Hair follicular keratinocyte (primary cell): ENCODE measurements at places on chromosomes 4 and X. TPM values are rescaled to one million over a fixed set of nuclear protein-coding genes. Genes with fewer than 3 reads are reported as not detected.

Gene DGAT2L6
- total RNA-seq, result not detected in 2 replicates

Gene PFKFB1
- total RNA-seq, result 0.27 TPM in 1 of 2 replicates, not detected in the other

Gene ANAPC10
- 19.1 and 20.2 TPM in 2 replicates for total RNA-seq

Gene PDE6B
- 0.11 and 3.3 TPM in 2 replicates for total RNA-seq

Gene TCP11X1
- not detected in 2 replicates for total RNA-seq

Gene ADRA2C
- total RNA-seq, result 0.70 TPM in 1 of 2 replicates, not detected in the other

Gene RNF128
- 0.53 and 1.2 TPM in 2 replicates for total RNA-seq

Gene QRFPR
- 0.55 and 3.5 TPM in 2 replicates for total RNA-seq

Gene KIF4A
- 5.2 and 12.3 TPM in 2 replicates for total RNA-seq

Gene SORBS2
- 1.2 and 1.8 TPM in 2 replicates for total RNA-seq

Gene TLR10
- not detected in 2 replicates for total RNA-seq

Gene NEUROG2
- total RNA-seq, result not detected in 2 replicates

Gene ODAPH
- total RNA-seq, result not detected in 2 replicates

Gene CDKL2
- 0.46 and 0.62 TPM in 2 replicates for total RNA-seq

Gene SH3TC1
- 45.4 and 60.7 TPM in 2 replicates for total RNA-seq
